ENCODE measurements at places on chromosomes 4 and X. TPM values are rescaled to one million over a fixed set of nuclear protein-coding genes. Genes with fewer than 3 reads are reported as not detected.

Gene PAGE4
- polyA plus RNA-seq: 0.44 TPM

Gene MAGIX
- 6.9 TPM for polyA plus RNA-seq

Gene LANCL3
- polyA plus RNA-seq: 0.29 TPM

Gene DCAF12L1
- polyA plus RNA-seq: 6.4 TPM

Gene JAKMIP1
- polyA plus RNA-seq: 0.09 TPM

Gene SLC34A2
- polyA plus RNA-seq: 27.4 TPM

Gene COPS4
- 80.9 TPM for polyA plus RNA-seq

Gene GALNTL6
- polyA plus RNA-seq: 1.0 TPM

Gene MAEA
- polyA plus RNA-seq: 85.4 TPM

Gene SOX3
- polyA plus RNA-seq: not detected

Gene IL1RAPL2
- 1.1 TPM for polyA plus RNA-seq

Gene DCAF4L1
- polyA plus RNA-seq: 0.23 TPM

Gene DOCK11
- polyA plus RNA-seq: 23.1 TPM

Gene XAGE2
- 0.17 TPM for polyA plus RNA-seq

Gene MAOA
- polyA plus RNA-seq: 15.7 TPM

All from renal cortex interstitium (tissue), 15 donors.